ENCODE measurements at places on chromosomes 12 and 14.

DNA sequence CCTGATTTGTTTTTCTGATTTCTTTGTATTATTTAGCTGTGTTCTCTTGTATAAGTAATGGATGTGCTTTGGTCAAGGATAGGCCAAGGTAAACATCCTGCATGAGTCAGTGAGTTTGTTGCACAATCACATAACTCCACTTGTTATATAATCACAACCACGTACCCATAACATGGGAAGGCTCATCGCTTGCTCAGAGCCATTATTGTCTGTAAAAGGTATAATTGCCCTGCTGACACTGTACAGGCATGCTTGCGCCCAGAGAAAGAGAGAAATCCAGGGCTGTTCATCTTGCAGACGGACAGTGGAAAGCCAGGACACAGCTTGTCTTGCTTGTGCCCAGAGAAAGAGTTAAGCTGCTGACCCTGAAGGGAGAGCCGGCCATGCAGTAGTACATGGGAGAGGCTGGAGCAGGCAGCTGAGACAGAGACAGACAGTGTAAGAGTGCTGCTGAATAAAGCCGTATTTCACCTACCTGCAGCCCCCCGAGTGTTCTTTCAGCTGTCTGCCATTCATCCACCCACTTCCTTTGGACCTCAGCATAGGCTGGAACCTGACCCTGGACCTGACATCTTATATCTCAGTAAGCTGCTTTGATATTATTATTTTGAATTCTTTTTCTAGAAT, 174.7 kb upstream of the DAAM1 start:
- no peak for DNase-seq

GRCh38 chr12:62928632-62929031, 6.3 kb downstream of the PPM1H start:
- no peak for DNase-seq

DNA sequence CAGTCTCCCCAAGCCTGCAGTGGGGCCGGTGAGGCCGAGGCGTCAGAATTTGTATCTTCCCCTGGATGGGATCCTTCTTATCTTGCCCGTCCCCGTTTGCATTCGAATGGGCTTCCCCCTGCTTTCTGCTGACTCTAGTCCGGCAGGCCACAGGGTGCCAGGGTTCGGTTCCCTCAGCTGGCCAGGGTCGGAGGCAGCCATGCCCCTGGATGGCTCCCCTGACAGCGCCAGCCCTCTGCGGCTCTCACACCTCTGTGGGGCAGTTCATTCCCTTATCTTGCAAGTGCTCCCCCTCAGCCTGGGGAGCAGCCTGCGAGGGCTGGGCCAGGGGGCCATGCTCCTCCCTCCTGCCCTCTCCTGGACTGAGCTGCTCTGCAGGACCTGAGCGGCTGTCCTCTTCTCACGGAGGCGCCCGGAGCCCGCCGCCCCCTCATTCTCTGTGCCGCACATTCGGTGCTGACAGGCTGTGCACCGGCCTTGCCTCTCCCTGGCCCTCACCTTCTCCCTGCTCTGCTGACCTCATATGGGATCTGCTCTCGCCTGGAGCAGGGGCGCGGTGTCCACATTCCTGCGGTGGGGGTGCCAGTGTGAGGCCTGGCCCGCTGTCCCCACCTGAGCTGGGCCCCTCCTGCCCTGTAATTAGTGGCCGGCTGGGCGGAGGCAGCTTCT, 32.8 kb downstream of the KIF26A start:
- no peak for DNase-seq

GRCh38 chr12:46303039-46303666, 34.3 kb upstream of the SLC38A1 start:
- no peak for DNase-seq

GRCh38 chr12:67420506-67420905, 151.3 kb downstream of the CAND1 start:
- DNase-seq = no peak

GRCh38 chr14:35399083-35399937, 5.2 kb downstream of the NFKBIA start:
- no peak for DNase-seq

DNA sequence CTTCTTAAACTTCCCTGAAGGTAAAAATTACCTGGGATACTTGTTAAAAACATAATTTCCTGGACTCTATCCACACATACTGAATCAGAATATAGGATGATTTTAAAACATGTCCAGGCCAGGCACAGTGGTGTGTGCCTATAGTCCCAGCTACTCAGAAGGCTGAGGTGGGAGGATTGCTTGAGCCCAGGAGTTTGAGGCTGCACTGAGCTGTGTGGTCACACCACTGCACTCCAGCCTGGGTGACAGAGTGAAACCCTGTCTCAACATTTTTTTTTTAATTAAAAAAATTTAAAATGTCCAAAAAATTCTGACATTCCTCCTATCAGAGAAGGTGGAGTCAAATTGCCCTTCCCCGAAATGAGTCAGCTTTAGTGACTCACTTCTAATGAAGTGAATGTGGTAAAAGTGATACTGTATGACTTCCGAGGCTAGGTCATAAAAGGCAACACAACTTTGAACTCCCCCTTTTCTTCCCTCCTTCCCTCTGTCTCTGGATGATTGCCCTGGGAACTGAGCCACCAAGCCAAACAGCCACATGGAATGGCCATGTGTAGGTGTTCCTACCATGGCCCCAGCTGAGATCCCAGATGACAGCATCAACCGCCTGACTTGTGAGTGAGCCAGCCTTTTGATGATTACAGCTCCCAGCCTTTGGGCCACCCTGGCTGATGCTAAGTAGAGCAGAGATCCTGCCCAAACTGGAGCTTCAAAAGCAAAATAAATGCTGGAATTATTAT, 36.3 kb downstream of the LIMA1 start:
- no peak for DNase-seq

- DNase-seq = no peak
These were observed 79.9 kb downstream of the ARF6 start for GRCh38 chr14:49972823-49973222.

DNA sequence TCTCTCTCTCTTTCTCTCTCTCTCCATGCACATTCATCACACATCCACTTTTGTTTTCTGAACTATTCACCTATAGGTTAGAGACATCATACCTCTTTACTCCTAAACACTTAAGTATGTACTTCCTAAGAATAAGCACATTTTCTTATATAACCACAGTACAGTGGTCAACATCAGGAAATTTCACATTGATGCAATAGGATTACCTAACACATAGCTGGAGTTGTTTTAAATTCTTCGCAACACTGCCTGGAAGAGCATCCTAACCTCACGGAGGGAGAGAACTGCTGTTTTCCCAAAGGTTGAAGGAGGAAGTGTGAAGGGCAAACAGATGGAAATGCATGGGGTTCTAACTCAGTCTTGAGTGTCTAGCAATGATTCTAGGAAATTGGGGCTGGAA, 159.2 kb downstream of the SYT1 start:
- no peak for DNase-seq

- no peak for DNase-seq
These were observed 39.2 kb upstream of the KRR1 start for GRCh38 chr12:75550401-75551240.

GRCh38 chr12:93219947-93220346, 157.8 kb upstream of the NUDT4 start:
- no peak for DNase-seq

DNA sequence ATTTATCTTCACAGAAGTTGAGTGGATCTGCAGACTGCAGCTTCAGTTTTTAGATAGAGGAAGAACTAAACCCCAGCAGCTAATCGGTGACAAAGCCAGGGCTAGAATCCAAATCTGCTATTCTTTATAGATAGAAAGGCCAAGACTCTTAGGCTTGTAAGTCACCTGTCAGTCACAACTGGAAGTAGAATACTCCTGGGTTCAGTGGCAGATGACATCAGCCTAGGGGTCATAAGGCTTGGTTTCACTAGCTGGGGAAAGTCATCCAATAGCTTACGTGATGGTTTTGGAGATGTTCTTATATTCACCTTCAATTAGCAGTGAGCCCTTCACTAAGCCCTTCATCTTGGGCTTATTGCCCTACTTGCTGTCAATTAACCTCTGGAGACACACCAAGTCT, 93.4 kb downstream of the APAF1 start:
- DNase-seq = no peak

- no peak for DNase-seq
These were observed 28.3 kb downstream of the TMEM120B start for GRCh38 chr12:121740847-121741246.

DNA sequence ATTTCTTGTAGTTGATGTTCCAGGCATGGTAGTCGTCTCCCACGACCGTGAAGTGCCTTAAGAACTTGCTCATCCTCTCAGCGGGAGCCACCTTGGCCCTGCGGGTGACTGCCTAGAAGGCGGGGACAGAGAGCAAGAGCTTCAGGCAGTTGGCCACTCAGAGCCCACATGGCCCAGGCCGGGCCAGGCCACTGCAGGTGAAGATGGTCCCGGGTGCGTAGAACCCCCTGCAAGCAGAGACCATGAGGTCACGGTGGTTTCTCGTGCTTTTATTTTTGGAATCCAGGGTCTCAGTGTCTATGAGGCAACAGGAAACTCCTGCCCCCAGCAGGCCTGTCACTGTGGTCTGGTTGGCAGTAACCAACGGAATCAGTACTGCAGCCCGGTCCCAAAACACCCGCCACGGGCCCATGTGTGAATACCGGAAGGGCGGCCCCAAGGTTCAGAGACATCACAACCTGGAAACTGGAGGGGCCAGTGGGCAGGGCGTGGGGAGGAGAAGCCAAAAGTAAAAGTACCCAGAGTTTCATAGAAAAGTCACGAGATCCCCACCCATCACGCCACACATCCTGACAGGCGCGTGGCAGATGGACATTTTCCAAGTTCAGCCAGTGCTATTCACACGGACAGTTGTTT, 27.5 kb downstream of the HVCN1 start:
- no peak for DNase-seq

DNA sequence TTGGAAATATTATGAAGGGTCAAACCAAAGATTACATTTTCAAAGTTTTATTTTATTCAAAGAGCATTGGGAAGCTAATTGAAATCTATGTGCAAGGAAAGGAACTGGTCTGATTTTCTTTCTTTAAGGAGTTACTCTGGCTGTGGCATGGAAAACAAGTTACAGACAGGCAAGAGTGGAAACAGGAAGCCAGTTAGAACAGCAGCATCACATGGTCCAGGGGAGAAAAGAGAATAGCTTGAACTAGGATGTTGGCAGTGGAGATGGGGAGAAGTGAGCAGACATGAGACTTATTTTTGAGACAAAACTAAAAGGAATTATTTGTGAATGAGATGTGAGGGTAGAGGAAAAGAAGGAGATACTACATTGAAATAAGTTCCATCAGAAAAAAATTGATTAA, 3.4 kb downstream of the OR11G2 start:
- DNase-seq = no peak

GRCh38 chr12:75882421-75882820, 149.2 kb downstream of the PHLDA1 start:
- DNase-seq = no peak

- DNase-seq = no peak
These were observed 76.4 kb downstream of the SUSD6 start for GRCh38 chr14:69687606-69688298.

DNA sequence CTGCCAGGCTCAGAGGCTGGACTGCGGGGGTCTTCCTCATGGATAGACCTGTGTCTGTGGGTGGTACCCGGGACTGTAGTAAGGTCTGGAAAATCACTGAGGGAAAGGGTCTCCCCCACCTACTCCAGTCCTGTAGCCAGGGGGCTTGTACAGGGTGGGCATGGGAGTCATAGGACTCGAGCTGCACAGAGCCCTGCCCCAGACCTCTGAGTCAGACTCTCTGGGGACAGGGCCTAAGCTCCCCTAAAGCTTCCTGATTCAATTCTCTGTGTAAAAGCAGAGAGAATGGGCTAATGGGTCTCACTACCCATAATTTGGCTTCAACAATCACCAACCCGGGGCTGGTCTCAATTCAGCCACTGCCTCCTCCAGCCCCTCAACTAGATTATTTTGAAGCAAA, 27.0 kb downstream of the LRTM2 start:
- DNase-seq = no peak

GRCh38 chr14:84671776-84672175, 858.2 kb upstream of the FLRT2 start:
- DNase-seq = no peak

GRCh38 chr14:106489112-106489881, 962.9 kb downstream of the TMEM121 start:
- no peak for DNase-seq

DNA sequence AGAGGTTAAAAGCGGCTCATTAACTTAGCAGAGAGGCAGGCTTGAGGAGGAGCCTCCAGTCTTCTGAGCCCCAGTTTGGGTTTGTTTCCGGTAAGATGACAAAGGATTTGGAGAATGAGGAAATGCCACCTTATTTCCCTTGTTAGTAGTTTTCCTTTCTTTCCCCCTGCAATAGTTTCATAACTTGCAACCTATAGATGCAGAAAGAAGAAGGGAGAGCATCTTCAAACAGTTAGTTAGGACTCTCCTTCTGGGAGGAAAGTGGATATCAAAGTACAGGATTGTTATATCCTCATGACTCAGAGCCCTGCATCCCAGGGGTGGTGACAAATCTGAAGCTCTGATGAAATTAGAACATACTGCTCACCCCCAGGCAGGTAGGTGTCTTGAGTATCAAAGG, 180.7 kb upstream of the SLC38A2 start:
- DNase-seq = no peak

DNA sequence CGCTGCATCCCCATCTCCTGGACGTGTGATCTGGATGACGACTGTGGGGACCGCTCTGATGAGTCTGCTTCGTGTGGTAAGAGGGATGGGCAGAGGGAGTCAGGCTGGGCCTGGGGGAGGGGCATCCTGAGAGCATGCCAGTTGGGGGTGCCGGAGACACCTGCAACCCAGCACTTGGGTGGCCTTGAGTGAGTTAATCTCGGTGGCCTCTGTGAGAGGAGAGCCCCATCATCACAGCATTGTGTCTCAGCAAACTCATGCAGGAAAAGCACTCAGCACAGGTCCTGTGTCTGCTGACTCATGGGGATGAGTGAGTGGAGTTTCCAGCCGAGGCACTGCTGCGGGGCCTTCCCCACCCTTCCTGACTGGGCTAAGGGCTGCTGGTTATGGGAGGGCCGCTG, 19.6 kb upstream of the LRP1-AS start:
- DNase-seq = peak; percentile 7

- no peak for DNase-seq
These were observed 14.4 kb downstream of the TTLL5 start for GRCh38 chr14:75675265-75675960.
